ENCODE measurements at places on chromosomes 12 and 14.

- DNase-seq, result peak; percentile 16
These were observed 851 bp downstream of the HSP90B1 start for GRCh38 chr12:103930787-103931735.

DNA sequence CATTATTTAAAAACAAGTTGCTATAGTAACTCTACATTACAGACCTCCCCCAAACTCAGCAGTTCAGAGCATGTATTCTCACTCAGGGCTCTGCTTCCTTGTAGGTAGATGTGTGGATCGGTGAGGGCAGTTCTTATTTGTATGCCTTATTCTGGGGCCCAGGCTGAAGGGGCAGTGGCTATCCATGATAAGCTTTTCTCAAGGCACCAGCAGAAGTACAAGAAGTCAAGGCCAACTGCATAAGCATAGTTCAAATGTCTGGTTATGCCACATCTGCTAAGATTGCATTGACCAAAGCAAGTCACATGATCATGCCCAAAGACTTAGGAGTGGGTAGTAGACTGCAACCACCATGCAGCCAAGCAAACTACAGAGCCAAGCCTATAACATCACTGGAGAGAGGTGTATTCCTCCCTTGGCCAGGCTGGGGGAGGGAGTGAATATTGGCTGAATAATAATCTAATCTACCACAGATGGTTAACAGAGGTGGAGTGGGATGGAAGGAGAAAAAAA, 4.6 kb downstream of the PSEN1 start:
- DNase-seq, result no peak

- no peak for DNase-seq
These were observed 1037.3 kb upstream of the FLRT2 start for GRCh38 chr14:84492685-84493084.

GRCh38 chr12:4148418-4149056, 125.0 kb upstream of the CCND2 start:
- DNase-seq, result no peak

DNA sequence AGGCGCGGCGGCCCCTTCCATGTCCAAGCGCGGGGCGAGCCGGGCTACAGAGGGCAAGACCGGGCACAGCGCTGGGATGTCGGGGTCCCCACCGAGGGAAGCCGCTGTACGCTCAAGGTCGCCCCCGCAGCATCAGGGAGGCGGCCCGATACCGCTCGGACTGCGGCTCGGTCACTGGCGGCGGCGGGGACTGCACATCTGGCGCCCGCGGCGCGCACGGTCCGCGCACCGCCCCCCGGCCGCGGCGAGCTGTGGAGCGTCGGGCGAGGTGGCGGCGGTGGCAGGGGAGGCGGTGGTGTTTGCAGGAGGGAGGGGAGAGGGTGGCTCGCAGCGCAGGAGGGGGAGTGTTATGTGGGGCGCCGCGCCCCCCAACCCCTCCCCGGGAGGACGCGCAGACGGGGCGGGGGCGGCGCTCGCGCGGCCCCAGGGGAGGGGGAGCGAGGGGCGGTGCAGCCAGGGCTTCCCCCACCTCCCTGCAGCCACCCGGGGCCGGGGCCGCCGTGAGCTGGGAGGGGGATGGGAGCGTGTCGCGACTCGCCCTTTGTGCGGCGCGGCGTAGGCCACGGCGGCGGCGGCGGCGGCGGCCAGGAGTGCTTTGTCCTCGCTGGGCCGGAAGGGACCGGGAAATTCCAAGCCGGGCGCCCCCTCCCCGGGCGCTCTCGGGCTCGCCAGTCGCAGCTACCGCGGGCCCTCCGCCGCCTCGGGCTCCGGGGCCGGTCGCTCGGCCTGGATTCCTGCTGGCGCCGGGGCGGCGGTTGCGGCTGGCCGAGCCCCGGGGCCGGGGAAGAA, at the start of gene NUAK1:
Gene NUAK1 (minus strand): TSS at position 322 of the 789 bp plus-strand sequence. CDS start 301 bp downstream, at position 21.
- no peak for DNase-seq

GRCh38 chr14:71168564-71169427, 261.5 kb downstream of the PCNX1 start:
- no peak for DNase-seq

- no peak for DNase-seq
These were observed 136.6 kb upstream of the NEDD1 start for GRCh38 chr12:96770219-96771102.

- no peak for DNase-seq
These were observed 206.4 kb upstream of the FKBP4 start for GRCh38 chr12:2588345-2588744.

GRCh38 chr12:73514672-73515071, 1023.0 kb upstream of the ATXN7L3B start:
- DNase-seq, result no peak

- peak; percentile 38 for DNase-seq
These were observed 448.5 kb downstream of the TMEM121 start for GRCh38 chr14:105974902-105975301.

GRCh38 chr14:73770977-73771847, 57.0 kb upstream of the PNMA1 start:
- no peak for DNase-seq

- DNase-seq, result no peak
These were observed 251.3 kb upstream of the RPL10L start for GRCh38 chr14:46902837-46903236.

DNA sequence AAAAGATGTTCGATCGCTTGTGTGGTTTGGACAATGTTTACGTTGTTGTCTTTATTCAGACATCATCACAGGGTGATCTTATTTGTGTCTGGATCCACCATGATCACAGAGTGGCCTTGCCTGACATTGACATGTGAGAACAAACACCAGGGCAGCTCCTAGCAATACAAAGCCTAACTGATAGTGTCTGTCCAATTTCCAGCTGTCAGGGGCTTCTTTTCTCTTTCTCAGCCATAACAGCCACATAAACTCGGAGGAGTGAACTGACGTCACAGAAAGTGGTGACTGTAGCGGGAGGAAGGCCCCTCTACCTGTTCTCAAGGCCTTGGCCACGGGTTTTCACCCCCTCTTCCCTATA, 5.8 kb upstream of the SLC6A13 start:
- no peak for DNase-seq

DNA sequence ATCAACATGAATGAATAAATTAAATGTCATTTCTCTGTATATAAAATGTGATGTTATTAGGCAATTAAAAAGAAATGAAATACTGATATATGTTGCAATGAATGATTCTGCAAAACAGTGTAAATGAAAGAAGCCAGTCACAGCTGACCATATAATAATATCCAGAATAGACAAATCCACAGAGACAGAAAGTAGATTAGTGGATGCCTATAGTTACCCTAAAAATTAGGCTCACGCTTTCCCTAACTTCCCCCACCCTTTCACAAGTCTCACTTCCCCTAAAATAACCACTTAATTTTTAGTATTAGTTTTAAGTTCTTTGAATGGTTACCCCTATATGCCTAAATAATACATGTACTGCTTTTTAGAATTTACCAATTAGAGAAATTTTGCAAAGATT, 348.9 kb upstream of the FAR2 start:
- DNase-seq, result no peak

DNA sequence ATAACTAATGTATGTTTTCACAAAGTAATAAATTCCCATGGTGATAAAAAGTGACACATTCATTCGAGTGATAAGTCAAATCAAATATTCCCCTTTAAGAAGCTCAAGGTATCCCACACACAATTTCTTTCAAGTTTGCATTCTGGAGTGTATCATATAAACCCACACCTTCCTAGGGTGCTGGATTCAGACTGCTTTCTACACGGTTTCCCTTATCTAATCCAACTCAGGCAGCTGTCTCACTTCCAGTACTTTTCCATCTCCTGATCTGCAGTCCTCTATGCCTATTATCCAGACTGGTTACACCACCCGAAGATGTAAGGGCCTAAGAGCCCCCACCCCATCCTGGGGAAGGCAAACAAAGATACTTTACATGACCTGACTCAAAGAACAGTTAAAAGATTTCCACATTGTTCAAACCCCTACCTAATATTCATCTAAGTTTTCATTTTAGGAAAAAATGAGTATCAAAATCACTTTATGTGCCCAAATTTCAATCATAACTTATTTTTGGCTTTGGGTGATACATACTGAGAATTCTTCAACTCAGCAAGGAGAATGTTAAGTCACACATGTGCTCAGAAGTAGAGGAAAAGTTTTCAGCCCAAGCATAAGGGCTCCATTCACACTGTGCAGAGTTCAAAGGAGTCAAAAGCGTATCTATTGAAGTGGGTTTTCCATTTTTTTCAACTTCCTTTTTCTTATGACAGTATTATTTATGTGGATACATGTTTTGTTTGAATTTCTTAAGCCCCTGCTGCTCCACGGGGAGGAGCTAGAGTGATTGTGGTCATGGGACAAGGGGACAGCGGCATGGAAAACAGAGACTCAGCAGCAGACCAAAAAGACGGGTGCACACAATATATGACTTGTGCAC, 41.8 kb downstream of the CORO1C start:
- DNase-seq, result no peak

DNA sequence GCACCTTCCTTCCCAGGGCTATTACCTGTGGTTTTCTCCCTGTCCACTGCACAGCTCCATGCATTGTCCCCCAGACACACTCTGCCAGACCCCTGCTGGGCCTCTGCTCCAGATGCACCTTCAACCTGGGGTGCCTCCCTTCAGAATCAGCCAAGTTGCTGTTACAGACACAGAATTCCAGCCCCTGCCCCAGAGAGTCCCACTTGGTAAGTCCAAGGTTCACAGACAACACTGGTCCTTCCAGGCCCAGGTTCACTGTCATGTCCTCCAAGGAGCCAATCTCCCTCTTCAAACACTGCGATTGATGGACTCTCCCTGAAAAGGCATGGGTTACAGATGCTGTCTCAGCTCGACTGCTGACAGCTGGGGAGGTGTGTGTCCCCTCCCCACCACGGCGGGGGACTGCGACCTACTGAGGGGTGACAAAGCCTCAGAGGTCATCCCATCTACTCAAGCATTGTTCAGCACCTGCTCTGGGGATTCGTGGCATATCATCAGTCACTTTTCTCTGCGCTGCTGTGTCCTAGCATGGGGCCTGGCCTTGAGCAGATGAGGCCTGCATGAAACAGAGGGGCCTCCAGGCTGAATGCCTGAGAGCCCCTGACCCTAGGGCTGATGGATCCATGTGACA, 24.3 kb downstream of the CALM1 start:
- DNase-seq, result no peak

DNA sequence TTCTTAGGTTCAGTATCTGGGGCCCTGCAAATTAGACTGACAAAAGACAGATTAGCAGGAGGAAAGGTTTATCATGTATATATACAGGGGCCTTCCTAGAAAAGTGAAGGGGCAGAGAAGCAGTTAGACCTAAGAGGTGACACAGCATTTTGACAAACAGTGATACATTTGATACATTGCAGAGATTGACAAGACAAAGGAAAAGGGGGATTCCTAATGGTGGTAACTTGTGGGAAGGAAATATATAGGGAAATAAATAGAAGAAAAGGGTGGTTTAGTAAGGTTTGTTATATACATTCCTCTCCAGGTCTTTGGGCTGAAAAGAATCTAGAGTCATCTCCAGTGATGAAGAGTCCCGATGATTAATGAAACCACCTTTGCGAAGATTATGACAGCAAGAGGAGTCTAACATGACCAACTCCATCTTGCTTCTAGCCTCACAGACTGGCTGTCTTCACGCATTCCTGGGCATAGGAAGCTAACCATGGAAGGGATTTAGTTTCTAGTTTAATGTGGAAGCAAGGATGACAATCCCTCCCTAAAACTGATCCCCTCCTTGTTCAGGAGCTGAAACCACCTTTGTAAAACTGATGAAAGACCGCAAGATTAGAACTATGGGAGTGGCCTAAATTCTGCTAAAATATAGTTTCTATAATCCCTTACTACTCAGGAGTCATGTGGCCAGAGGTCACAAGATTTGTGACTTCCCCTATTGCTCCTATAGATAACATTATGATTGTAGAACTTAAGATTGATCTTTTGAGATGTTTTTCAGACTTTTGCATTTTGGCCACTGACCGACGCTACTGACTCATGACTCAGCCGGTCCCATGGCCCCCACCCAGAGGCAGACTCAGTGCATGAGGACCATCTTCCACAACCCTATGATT, 31.1 kb upstream of the CPM start:
- no peak for DNase-seq

- no peak for DNase-seq
These were observed 77.7 kb downstream of the SLC15A4 start for GRCh38 chr12:128745772-128746689.

GRCh38 chr12:123064885-123065619, 84.6 kb downstream of the ARL6IP4 start:
- DNase-seq, result no peak

GRCh38 chr14:53306267-53306721, 153.2 kb upstream of the DDHD1 start:
- no peak for DNase-seq

GRCh38 chr12:76702946-76703345, 61.0 kb upstream of the ZDHHC17 start:
- no peak for DNase-seq

- DNase-seq, result no peak
These were observed 2.6 kb downstream of the BMP4 start for GRCh38 chr14:53953828-53954550.

DNA sequence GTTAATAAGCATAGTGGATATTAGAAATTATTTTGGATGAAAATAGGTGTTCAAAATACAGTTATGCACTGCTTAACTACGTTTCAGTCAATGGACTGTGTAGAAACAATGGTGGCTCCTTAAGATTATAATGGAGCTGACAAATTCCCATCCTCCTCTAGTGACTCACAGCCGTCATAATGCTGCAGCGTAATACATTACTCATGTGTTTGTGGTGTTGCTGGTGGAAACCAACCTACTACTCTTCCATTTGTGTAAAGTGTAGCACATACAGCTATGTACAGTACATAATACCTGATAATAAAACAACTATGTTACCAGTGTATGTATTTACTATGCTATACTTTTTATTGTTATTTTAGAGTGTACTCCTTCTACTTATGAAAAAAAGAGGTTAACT, 111.2 kb upstream of the TMCC3 start:
- no peak for DNase-seq

- no peak for DNase-seq
These were observed 28.1 kb downstream of the ATP6V1D start for GRCh38 chr14:67331368-67332125.

- DNase-seq, result no peak
These were observed 2.4 kb upstream of the GPR65 start for GRCh38 chr14:88002421-88003075.

GRCh38 chr14:93464271-93464670, 33.5 kb downstream of the UNC79 start:
- DNase-seq, result no peak

DNA sequence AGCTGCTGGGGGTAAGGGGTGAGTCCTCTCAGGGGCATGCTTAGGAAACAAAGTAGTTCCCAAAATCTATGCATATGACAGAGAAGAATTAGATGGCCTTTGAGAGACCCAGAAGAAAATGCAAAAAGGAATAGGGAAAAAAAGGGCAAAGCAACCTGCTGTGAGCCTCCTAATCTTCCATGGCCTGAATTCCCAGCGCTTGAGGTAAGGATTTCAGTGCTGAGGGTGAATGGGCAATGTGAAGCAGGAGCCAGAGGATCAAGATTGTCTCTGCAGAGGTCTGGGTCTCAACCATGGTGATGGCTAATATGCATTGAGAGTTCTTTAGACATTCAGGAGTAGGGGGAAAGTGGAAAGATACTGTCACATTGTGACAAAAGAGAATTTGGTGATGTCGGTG, 31.5 kb downstream of the GPR65 start:
- no peak for DNase-seq

- no peak for DNase-seq
These were observed 199.8 kb downstream of the LRFN5 start for GRCh38 chr14:41806366-41806975.

- DNase-seq, result no peak
These were observed 12.2 kb downstream of the CLMN start for GRCh38 chr14:95307402-95308041.
